ENCODE measurements at places on chromosomes 7 and 10. TPM values are rescaled to one million over a fixed set of nuclear protein-coding genes. Genes with fewer than 3 reads are reported as not detected.

GRCh38 chr7:131110297-131111080 lies 217.2 kb upstream of the MKLN1 start:
- DNase-seq: peak; percentile 55

GRCh38 chr7:24464861-24465260 lies 108.4 kb upstream of the PALS2 start:
- DNase-seq: no peak

- DNase-seq: peak; percentile 15
Measured at GRCh38 chr7:80428161-80429054, 83.5 kb downstream of the GNAT3 start.

- DNase-seq: peak; percentile 52
Measured at GRCh38 chr10:31975157-31975765, 46.6 kb upstream of the ARHGAP12 start.

- DNase-seq: no peak
Measured at GRCh38 chr7:2117646-2118045, 115.1 kb downstream of the MAD1L1 start.

- DNase-seq: no peak
Measured at GRCh38 chr7:104773796-104774195, 240.2 kb upstream of the KMT2E start.

DNA sequence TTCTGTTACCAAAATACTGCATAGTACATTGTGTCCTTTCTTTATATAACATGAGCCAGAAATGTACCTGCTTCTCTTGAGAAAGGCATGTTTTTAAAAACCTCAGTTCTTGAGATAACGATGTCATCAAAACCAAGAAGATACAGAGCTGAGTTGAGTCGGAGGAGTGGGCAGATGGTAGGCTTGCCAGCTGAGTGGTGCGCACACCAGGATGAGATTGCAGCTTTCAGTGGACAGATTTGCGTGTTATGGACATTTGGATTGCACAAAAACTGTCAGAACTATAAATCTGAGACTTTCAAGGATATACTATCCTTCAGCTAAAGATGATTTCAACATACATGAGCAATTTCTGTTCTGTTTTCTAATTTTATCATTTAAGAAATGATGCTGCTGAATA lies 25.0 kb downstream of the PRKAR2B start:
- no peak for DNase-seq

- DNase-seq: no peak
Measured at GRCh38 chr7:113799896-113800295, 118.9 kb downstream of the PPP1R3A start.

DNA sequence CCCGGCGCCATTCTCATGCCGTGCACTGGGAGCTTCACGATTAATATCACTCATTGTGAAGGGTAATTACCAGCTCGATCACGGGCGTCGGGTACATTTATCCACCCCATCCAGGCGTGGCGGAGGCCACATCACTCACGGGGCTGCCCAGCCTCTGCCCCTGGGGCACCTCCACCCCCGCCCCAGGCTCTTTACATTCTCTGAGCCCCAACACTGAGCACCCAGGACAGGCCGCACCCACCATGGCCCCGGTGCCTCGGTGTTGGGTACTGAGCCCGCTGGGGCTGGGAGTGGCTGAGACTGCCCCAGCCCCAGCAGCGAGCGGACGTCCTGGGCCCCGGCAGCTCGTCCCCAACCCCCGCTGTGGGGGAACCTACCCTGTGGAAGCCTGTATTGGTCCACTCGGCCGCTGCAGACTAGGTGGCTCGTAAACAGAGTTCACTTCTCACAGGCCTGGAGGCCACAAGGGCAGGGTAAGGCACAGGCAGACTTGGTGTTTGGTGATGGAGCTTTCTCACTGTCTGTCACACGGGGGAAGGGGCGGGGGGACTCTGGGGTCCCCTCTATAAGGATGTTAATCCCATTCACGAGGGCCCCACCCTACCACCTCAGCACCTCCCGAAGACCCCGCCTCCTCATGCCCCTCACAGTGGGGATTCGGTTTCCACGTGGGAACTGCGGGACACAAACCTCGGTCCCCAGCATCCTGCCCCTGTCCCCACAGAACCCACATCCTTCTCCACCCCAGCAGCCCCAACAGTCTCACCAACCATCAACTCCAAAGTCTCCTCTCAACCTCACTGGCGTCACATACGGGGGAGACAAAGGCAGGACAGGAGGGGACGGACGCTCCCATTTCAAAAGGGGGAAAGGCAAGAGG lies 184.1 kb downstream of the ELFN1 start:
- DNase-seq: no peak

GRCh38 chr10:101272229-101272868 lies 43.1 kb upstream of the LBX1 start:
- DNase-seq: peak; percentile 89

DNA sequence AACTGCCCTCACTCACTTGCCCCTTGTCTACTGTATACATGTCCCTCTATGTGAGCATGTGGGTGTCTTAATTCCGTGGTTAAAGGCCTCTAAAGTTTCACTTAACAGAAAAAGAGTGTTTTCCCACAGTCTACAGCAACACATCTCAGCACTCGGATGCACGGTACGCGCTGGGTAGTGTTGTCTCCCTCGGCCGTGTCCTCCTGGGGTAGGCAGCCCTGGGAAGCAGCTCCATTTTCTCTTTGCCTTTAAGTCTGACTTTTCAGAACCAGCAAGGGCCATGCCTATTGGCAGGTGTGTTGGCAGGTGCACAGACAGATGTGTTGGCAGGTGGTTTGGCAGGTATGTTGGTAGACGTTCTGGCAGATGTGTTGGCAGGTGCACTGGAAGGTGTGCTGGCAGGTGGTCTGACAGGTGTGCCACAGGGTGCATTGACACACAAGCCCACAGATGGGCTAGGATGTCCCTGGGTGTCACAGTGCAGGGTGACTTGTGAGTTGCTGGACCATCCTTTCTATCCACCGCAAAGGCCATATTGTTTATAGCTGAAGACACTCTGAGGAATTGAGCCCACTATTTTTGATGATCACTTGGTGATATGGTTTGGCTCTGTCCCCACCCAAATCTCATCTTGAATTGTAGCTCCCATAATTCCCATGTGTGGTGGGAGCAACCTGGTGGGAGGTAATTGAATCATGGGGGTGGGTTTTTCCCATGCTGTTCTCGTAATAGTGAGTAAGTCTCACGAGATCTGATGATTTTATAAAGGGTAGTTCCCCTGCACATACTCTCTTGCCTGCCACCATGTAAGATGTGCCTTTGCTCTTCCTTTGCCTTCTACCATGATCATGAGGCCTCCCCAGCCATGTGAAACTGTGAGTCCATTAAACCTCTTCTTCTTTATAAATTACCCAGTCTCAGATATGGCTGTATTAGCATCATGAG lies 296.9 kb downstream of the TNS3 start:
- DNase-seq: no peak

DNA sequence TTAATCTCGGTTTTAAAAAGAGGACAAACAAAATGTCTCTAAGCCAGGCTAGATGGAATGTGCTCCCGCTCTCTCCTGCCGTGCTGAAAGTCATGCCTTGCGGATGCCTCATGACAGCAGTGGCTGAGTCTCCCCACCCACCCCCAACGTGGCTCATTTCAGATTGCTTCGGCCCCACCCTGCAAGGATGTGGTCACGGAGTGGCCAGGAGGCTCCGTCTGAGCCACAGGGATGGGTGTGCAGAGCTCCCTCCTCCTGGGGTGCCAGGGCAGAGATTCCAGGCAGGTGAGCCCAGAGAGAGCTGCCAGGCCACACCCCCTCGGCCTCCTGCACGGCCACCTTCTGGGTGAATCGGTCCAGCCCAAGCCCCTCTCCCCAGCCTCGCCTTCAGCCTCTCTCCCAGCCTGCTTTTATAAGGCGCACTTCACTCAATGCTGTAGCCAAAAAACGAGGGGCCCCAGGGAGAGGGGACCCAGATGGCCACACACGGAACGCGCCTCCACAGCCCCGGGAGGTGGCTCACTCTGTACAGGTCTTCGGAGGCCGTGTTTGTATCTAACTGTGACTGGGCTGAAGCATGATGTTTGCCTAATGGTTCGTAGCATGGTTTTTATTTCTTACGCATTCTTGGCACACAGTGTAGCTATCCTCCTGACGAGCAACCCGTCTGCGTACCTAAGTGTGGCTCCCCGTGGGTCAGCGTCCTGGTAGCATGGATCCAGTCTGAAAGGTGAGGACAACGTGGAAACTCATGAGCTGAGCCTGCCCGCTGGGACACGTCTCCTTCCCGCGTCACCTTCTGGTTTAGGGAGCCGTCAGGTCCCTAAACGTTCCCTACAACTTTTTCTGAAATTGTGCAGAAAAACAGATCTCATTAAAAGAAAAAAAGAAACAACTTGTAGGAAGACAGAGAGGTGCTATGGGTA lies 413.8 kb upstream of the FOXK1 start:
- peak; percentile 71 for DNase-seq

DNA sequence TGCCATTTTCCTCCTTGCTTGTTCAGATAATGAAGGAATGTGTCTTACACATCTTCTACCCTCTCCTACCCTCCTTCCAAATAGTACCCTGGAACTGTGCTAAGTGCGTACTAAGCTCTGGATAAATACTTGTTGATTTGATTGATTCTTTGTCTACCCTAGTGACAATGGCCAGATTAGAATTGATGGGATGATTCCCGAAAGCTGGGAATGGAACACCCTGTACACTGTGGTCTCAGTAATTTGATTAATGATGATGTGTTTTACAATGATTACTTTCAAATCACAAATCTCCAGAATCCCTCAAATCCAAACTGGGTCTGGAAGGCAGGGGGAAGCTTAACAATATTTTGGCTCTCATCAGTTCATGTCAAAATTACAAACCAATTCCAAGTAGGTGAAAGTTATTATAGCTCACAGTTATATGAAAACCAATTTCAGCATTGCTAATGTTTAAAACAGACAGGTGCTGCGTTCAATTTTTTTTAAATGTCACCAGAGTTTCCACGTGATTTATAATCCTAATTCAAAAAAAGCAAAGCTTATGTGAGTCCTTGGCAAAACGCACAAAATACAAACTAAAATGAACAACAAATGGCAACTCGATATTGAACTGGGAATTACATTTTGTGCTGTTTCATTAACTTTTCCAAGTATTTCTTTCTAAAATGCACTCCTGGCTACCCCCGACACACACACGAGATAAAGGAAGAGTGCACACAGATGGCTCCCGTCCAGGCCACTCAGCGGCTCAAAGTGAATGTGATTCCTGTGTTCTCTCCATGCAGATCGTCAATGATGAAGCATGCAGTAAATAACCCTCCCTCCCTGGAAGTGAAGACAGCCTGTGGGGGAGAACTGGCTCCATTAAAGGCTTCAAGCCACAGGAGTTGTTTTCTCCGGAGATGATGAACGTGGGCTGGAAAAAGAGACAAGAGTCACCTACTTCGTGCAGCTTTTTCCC lies 21.7 kb upstream of the ADRB1 start:
- no peak for DNase-seq

- DNase-seq: no peak
Measured at GRCh38 chr7:135784013-135784412, 35.4 kb upstream of the FAM180A start.

GRCh38 chr7:45076946-45077345 lies 11.8 kb downstream of the NACAD start:
- DNase-seq: no peak

DNA sequence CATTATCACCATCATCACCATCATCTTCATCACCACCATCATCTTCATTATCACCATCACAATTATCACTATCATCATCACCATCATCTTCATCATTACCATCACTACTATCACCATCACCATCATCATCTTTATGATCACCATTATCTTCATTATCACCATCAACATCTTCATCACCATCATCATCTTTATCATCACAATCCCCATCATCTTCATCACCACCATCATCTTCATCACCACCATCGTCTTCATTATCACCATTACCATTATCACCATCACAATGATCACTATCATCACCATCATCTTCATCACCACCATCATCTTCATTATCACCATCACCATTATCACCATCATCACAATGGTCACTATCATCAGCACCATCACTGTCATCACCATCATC lies 621.1 kb downstream of the PTPRN2 start:
- no peak for DNase-seq

GRCh38 chr10:12109286-12109685 lies 20.2 kb upstream of the SEC61A2 start:
- no peak for DNase-seq

- no peak for DNase-seq
Measured at GRCh38 chr7:6619961-6620360, 4.6 kb downstream of the ZNF853 start.

GRCh38 chr7:139591550-139592195 lies 68.2 kb downstream of the CLEC2L start:
- DNase-seq: no peak

- peak; percentile 63 for DNase-seq
Measured at GRCh38 chr7:97732565-97733275, 834 bp downstream of the TAC1 start.

DNA sequence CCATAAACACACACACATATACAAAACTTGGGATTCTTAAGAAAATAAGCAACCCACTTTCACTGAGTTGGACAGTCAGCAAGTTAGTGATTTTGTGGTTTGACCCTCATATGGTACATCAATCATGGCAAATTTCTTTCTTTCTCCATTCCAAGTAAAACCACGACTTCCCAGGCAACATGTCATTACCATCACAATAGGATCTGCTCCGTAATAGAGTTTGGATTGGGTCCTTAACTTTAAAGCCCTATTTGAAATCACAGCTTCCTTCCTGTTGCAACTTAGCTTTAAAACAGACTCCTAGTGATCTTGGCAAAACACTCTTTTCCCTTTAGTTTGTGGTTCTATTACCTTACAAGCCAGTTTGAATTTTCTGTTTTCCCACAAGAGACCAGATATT lies 483.6 kb downstream of the INHBA start:
- DNase-seq: peak; percentile 19

DNA sequence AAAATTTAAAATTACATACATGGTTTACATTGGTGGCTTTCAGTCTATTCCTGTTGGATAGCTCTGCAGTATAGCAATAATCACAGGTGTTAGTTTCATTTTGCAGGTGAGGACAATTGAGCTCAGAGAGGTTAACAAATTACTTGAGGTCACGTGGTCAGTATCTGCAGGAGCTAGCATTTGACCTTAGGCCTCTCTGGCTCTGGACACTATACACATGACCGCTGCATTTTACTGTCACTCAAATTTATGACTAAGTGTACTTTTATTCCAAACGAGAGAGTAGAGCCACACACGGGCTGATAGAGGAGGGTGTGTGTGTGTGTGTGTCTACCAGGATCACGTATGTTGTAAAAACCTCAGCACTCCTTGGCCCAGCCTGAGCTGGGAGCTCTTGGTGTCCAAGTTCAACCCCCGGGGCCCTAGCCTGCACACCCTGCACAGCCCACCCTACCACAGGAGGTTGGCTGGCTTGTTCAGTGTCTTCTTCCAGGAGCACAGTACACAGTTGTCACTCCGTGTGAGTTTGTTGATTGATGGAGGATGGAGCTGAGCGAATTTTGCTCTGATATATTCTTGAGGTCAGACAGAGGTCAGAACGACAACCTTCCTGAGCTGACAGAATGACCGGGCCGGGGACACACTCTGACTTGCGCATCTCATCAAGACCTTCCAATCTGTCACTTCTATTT lies 272.7 kb downstream of the GFRA1 start:
- DNase-seq: no peak

GRCh38 chr7:15751191-15751701 lies 64.8 kb upstream of the MEOX2 start:
- DNase-seq: no peak

GRCh38 chr7:47942132-47942531 lies 6.1 kb downstream of the PKD1L1 start:
- peak; percentile 57 for DNase-seq

ITIH5 gene
- total RNA-seq: 0.67 TPM

SPDYE1 gene
- total RNA-seq: not detected

SGCE gene
- total RNA-seq: 25.8 TPM

FANK1 gene
- total RNA-seq: 4.1 TPM

PAPOLB gene
- not detected for total RNA-seq

CRTAC1 gene
- 0.63 TPM for total RNA-seq

STAG3 gene
- total RNA-seq: 10.3 TPM

LIPK gene
- total RNA-seq: not detected

UNC5B gene
- 40.2 TPM for total RNA-seq

EZH2 gene
- 18.4 TPM for total RNA-seq

All from H7 (cell line).